ENCODE measurements at places on chromosomes 2 and 18.

DNA sequence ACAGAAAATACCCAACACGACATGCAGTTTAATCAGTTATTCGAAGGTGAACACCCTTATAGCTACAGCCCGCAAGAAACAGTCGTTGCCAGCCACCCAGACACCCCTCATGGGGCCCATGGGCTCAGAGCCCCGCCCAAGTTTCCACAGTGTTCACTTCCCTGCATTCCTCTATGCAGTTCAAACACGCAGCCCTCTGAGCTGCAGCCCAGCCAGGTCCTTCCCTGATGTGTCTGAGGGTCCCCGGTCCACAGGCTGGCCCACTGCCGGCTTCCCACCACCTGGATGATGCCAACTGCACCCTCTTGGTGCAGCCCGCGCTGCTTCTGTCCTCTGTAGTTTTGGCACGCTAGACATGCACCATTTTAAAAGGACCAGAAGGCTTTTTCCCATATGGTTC lies 87.4 kb downstream of the ZNF516 start:
- no peak for DNase-seq

DNA sequence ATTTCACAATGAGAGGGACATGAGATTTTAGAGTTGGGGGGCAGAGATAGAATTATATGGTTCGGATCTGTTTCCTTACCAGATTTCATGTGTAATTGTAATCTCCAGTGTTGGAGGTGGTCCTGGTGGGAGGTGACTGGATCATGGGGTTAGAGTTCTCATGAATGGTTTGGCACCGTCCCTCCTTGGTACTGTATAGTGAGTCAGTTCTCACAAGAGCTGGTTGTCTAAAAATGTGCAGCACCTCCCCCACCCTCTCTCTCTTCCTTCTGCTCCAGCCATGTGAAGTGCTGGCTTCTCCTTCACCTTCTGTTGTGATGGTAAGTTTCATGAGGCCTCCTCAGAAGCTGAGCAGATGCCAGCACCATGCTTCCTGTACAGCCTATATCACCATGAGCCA lies 138.1 kb downstream of the SCG2 start:
- DNase-seq, result no peak

- no peak for DNase-seq
Observed at GRCh38 chr2:1823187-1824169, 79.2 kb upstream of the PXDN start.

DNA sequence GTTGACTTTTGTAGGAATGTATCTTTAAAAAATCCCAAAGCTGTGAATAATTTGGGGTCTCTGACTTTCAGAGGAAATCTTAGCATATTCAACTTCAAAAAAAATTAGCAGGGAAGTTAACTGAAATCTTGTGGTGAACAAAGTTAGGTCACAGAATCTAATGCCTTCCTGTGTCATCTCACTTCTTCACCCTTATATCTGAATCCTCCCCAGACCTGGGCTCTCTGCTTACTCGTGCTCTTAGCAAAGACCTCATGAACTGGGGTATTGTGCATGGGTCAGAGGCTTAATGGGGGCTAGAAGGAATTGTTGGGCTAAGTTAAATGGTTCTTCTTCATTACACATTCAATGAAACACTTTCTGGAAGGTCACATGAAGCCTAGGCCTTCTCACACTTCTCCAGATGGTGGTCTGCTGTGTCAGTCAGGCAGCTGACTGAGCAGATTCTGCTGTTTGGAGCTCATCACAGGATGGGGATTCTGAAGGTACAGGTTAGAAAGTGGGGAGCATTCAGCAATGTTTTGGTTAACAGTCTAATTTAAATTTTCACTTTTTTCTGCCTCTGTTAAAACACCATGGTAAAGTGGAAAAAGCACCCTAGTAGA lies 131.3 kb downstream of the SUCLG1 start:
- no peak for DNase-seq

DNA sequence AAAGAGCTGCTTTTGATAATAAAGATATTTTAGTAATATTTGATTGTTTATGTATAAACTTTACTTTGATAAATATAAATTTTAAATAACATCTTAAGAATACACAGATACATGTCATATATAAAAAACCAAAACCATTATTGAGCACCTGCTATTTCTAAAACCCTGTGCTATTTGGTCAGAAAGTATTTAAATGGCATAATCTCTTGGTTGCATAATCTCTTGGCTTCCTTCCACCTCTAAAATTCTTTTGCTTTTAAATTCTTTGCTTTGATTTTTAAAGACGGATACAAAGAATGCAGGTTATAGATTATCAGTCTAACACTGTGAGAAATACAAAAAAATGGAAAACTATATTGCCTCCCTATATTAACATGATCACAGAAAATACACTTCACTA lies 36.9 kb downstream of the ACMSD start:
- no peak for DNase-seq

- no peak for DNase-seq
Observed at GRCh38 chr2:33632831-33633230, 33.7 kb upstream of the FAM98A start.

DNA sequence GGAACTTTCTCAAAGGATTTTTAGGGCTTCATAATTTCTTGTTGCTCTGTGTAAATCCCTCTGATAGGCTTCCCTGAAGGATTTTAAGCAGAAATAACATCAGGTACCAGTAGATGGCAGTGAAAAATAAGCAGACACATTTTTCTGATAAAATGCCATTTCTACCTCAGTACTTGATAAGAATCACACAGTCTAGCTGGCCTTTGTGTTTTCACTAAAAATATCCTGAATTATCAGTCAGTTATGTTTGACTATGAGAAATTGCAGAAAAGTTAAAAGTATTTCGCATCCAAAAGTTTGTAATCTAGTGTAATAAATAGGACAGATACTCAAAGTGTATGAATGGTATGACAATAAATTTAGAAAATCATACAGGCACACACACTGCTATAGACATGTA lies 68.7 kb downstream of the DNAJC10 start:
- DNase-seq, result no peak
